ENCODE measurements at places on chromosomes 7 and 10. TPM values are rescaled to one million over a fixed set of nuclear protein-coding genes. Genes with fewer than 3 reads are reported as not detected.
A peak's percentile ranks its signal among the peaks of the same experiment; 100 is the strongest.

DNA sequence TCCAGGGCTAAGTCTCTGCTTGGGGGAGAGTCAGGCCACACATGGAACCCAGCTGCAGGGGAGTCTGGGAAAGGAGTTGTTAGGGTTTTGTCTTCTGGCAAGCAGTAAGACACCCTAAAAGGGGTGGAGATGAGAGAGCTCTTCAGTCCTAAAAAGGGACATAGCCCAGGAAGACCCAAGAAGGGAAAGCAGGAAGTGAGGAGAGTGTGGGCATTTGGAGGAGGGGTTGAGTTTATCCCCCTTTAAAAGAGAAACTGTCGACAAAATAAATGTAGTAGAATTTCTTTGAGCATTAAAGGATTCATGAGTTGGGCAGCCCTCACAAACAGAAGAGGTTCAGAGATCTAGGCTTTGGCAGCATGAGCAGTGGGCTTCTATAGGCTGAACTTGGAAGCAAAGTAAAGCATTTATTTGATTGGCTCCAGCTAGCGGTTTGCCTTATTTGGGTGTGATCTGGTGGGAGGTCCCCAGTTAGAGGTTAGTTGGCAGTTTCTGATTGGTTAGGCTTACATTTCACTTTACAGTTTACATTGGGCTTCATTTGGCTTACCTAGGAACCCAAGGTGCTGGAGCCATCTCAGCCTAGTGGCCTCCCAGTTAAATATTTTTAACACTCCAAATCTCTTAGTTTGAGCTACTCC, 246.7 kb downstream of the CAMK1D start:
- no peak for DNase-seq

- DNase-seq, result no peak
These were observed 221.5 kb downstream of the ADAM12 start for GRCh38 chr10:126166797-126167196.

DNA sequence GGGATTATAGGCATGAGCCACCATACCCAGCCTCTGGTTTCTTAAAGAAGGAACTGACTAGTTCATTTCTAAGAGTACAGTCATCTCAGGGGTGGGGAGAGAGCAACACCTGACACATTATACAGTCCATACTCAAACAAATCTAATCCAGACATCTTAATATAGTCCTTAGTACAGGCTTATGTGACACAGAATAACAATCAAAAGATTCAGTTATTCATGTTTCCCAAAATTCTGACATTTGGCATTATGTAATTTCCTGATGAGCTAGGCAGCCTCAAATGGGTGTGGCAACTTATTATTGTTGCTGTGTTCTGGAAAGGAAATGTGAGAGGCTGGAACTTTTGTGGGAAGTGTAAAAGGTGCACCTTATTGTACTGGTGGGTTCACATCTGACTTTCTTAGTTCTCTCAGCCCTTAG, 116.3 kb downstream of the WDFY4 start:
- no peak for DNase-seq

DNA sequence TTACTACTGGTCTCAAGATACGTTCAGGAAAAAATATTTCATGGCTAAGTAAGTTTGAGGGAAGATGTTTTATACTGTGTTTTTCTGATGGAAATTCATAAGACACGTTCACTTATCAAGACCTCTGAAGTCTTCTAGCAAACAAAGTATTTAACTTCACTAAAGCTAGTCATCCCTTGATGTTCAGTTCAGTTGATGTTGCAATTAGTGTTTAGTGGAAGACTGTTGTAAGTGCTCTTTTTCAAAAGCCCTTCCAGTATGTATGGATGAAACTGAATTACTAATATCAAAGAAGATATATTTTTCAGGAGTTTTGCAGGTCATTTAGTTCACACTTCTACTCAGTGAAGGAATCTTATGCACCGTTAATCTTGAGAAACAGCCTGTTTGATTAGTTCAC, 25.1 kb downstream of the CUL1 start:
- no peak for DNase-seq

DNA sequence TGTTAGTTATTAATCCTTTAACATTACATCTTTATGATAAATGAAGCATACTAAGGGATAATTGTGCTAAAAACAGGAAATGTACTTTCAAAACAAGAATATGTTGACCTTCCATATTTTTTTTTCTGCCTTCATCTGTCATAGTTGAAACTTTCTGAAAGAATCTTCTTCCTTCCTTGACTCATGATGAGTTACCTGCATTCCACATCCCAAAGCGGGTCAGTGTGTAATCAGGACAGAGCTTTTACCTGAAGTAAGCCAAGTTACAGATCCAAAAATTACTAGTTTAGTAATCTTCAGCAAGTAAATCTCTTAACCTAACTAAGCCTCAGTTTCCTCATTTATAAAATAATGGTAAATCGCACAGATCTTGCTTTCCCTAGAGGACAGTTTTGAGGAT, 13.4 kb upstream of the ARL4A start:
- DNase-seq, result no peak

ASNS gene
- 5.1 TPM for total RNA-seq

DNA sequence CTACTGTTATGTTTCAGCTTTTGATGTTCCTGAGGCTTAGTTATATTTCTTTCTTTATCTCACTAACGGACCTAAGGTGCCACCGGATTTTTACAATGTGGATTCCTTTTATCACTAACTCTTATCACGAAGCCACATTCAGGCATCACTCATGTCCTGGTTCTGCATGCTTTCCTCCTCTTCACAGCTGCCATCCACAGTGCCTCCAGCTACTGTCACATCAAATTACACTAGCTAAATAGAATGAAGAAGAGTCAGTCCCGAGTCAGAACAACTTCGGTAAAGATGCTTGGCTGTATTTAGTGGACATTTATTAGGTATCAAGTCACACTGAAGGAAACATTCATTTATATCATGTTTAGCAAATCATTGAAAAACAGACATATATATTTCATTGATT, 153.2 kb downstream of the NEBL start:
- DNase-seq, result no peak

- DNase-seq, result no peak
These were observed 57.8 kb downstream of the BAMBI start for GRCh38 chr10:28734938-28735759.

GRCh38 chr10:88233870-88234269, 349.2 kb downstream of the RNLS start:
- peak; percentile 20 for DNase-seq

GRCh38 chr10:9294132-9294663, 1239.7 kb downstream of the GATA3 start:
- no peak for DNase-seq

RASSF4 gene
- 79.1 TPM for total RNA-seq

- no peak for DNase-seq
These were observed 29.6 kb downstream of the AMZ1 start for GRCh38 chr7:2717293-2718261.

SPOCK2 gene
- 5.2 TPM for total RNA-seq

DNA sequence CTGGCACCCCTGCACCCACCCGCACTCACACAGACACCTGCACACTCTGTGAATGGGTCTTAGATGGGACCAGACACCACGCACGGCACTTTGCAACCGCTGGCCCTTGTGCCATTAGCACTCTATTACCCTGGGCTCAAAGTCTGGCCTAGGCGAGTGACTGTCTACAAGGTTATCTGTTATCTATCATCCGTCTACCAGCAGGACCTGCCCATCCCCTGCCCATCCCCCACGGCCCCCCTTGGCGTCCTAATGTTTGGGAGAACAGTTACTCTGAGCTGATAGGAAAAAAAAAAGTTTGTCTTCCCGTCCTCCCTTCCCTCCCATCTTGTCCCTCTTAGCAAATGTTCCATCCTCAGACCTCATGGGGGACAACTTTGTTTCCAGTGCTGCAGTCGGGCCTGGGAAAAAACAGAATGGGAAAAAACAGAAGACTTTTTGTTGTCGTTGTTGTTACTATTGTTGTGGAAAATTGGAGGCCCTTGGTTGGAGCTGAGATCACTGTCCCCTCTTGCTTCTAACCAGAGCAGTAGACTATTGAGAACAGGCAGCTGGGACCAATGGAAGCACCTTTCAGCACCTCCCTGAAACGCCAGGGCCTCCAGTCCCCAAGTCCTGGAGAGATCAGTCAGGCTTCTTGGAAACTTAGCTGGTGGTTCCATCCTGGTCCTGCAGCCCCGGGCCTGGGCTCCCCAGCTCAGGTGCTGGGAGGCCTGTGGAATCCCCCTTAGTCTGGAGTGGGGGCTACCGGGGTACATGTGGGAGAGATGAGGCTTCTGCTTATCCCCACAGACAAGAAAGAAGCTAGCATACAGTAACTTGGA, 12.2 kb downstream of the UNCX start:
- no peak for DNase-seq

DNA sequence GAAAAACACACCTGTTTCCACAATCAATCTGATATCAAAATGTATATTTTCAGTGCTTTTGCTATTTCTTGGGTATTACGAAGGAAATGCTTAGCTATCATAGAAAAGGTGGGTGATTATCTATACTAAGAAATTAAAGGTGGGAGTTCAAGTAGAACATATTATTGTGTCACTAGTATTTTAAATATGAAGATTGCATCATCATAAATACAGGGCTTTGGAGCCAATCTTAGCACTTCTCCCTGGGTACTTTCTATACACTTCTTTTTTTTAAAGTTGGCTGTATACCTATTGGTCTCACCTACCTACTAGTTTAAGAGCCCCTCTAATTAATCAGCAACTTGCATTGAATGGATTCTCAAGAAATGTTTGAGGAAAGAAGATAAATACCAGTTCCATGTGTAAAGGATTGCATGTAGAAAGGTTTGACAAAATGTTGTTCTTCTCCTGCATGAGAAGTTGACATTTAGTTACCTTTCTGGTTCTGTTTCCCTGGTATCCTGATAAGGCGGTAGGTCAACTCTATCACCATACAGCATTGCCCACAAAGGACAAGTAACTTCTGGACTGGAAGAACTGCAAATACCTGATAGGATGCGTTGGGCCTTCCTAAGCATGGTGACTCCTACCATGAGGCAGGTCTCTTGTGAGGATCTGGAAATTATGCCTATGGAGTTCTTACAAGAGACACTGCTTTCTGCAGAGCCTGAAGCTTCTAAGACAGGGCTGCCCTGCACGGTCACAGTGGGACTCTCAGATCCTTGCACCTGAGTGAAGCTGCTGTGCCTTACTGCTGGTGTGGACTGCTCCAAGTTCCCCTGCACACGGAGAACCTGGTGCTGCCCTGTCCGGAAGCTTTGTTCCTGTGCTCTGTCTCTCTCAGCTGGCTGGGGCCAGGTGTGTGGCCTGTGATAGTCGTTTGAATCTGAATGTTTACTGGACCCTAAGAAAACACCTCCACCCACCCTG, 32.1 kb upstream of the PDSS1 start:
- DNase-seq, result no peak

SEC31B gene
- total RNA-seq, result 9.8 TPM

DNA sequence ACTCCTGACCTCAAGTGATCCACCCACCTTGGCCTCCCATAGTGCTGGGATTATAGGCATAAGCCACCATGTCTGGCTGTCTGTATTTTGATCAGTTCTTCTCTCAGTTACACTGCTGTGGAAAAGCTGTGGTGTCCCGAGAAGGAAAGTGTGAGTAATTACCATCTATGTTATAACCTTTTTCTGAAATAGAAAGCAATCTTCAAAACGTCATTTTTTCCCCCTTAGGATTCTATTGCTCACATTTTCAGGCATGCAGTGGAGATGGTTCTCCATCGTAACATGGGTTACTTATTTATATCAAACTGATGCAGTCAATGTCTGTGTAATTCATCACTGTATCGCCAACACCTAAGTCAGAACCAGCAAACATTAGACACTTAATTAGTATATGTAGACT, 103.5 kb upstream of the FAM3C start:
- DNase-seq, result no peak

PTPRN2 gene
- total RNA-seq, result 1.3 TPM

- no peak for DNase-seq
These were observed 37.1 kb upstream of the ITGB1 start for GRCh38 chr10:32995066-32995622.

- no peak for DNase-seq
These were observed 103.4 kb downstream of the FAM204A start for GRCh38 chr10:118238573-118239235.

DNA sequence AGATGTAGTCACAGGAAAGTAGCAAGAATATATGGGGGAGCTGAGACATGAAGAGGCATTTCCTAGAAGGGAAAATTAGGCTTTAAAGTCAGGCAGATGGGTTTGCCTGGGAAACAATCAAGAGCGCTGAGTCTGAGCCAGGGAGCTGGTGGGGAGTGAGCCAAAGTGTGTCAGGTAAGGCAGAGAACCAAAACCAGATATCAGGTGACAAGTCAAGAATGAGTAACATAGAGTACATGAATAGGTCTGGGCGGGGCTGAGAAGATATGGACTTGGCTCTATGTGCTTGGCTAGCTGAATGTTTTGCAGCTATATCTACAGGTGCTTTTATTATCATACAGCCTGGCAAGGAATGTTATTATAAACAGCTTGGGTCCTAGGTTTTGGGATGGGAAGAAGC, 49.3 kb downstream of the GPR141 start:
- DNase-seq, result no peak

SHOC2 gene
- total RNA-seq, result 39.3 TPM

GRCh38 chr7:157402911-157403534, 66.2 kb downstream of the DNAJB6 start:
- DNase-seq, result no peak

Measured in heart right ventricle (tissue), 16 donors.